Adrenal gland (tissue), 19 donors: ENCODE measurements at places on chromosomes 6 and 20.

GRCh38 chr6:16064671-16065072 is 64.2 kb upstream of the MYLIP start:
- no peak for DNase-seq

DNA sequence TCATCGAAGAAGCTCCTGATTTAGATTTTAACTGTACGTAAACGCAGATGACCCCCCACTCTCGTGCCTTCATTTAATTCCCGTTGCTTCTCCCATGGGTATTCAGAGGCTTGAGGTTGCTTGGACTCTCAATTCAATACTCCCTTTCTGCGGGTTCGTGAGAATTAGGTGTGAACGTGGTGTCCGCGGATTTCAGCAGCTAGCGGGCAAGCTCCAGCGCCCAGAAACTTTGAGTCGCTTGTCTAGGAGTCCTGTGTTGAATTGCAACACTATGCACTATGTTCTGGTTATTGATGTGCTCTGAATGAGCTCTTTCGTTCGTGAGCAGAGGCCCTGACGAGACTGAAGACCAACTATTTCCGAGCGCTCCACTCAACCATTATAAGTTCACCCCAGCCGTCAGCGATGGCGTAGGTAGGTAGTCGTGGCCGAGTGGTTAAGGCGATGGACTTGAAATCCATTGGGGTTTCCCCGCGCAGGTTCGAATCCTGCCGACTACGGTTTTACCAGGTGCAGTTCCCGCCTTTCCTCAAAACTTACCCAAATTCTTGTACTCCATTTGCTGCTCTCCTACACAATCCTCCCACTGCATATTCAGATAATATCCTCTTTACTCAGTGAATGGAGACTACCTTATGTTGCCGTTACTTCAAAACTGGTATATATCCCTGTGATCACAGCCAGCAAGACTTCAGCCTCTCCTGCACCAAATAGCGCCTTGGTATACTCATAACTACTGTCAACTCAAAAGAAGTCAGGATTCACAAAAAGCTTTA is 72.6 kb upstream of the ZNF184 start:
- DNase-seq, result no peak

DNA sequence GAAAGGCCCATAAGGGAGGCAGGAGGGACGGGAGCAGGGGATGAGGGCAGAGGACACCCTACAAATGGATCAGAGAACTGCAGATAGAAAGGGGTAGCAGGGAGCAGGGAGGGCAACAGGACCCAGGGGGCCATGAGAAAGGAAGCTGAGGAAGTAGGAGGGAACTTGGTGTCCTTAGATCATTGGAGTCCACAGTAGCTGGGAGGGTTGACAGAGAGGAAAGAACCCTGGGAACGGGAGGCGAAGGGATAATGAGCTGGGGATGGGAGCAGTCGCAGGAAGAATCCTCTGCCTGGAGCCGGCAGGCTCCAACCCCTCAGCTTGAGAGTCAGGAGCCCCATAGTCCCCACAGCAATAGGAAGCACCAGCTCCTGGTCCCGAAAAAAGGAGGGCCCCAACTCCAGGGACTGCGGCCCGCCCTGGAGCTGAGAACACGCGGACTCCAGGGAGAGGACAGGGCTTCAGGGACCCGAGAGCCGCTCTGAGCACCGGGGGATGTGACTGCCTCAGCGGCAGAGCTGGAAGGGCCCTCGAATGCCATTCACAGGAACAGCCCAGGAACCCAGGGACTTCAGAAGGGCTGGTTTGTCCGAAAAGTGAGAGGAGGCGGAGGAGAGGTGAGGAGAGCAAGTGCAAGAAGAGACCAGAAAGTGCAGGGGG is 32.7 kb downstream of the HLA-A start:
- DNase-seq, result no peak

- DNase-seq, result no peak
Measured at GRCh38 chr20:10719740-10720385, 46.1 kb upstream of the JAG1 start.

DNA sequence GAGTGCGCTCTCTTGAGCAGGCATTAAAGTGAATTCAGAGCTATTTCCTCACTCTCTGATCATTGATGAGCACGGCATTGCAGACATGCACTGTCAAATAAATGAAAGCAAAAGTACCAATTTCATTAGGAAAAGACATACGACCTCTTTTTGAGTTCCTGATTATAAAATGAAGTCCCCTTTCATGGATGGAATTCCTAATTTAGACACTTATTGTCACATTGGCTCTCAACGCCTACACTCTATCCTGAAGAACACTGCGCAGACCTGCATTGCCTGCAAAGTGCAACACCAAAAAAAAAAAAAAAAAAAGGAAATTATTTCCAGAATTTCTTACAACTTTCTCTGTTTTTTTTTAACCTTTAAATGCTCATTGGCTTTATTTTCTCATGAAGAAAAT is 1.6 kb downstream of the ADGRB3 start:
- no peak for DNase-seq

GRCh38 chr6:166515072-166515810 is 71.2 kb downstream of the RAMACL start:
- DNase-seq, result no peak

- no peak for DNase-seq
Measured at GRCh38 chr6:41360314-41360685, 24.9 kb downstream of the NCR2 start.

GRCh38 chr6:439641-440167 is 48.2 kb downstream of the IRF4 start:
- DNase-seq, result no peak

DNA sequence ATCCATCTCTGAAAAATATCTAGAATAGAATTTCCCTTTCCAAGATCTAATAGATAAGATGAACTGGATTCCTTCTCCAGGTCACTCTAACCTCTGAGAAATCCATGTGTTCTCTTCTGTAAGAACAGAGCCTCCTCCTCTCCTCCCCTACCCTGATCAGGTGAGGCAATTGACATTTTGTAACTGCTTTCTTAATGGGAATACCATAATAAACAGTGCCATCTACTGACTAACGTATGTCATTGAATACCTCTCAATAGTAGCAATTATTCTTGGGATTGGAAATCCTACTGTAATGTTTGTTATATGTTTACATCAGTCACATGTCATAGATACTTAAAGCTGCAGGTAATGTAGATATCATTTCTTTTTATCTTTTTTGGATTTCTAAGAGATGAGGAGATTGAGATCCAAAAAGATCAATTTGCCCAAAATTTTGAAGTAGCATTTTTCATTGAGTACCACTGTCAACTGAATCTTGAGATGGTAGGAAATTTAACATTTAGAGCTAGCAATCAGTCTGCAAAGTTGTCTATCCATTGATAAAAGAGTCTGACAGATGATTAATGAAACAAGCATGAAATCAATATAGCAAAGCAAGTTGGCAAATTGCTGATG is 365.8 kb upstream of the HSF2 start:
- peak; percentile 8 for DNase-seq

DNA sequence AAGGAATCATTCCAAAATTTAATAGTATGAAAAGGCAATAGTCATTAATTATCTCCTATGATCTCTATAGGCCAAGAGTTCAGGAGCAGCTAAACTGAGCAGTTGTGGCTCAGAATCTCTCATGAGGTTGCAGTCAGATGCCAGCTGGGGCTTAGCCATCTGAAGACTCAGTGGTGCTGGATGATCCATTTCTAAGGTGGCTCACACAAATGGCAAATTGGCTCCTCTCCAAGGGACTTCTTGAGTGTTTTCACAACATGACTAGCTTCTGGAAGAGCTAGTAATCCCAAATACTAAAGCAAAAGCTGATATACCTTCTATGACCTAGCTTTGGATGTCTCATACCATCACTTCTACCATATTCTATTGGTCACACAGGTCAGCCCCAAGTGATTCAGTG is 104.2 kb downstream of the HAO1 start:
- DNase-seq, result no peak

- no peak for DNase-seq
Measured at GRCh38 chr20:57180954-57181353, 85.5 kb downstream of the BMP7 start.

- no peak for DNase-seq
Measured at GRCh38 chr6:70298068-70298467, 4.8 kb downstream of the COL9A1 start.

DNA sequence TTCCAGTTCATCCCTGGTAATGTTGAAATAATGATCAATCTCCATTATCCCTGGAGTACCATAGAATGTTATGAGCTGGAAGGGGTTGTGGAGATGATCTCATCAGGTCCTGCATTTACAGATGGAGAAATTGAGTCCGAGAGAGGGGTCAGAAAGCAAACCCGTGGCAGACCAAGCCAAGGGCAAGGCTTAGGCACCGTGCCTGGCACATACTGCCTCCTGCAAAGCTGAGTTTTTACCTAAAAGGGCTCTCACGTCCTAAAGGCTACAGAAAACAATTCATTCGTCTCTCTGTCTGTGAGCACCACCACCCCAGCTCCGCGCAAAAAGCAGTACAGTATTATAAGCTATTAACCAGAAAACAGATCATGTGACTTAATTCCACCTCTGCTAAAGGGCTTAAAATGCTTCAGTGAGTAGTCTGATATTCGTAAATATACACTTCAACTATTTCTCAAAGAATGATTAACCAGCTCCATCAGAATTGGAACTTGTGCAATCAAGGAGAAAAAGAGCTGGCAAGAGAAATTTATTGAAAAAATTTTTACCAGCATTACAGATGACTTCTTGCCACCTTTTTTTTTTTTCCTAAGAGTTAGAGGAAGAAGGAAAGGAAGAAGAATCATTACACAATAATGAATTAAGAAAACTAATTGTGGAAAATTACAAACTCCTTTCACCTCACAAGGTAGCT is 3.4 kb upstream of the PARD6B start:
- peak; percentile 9 for DNase-seq

GRCh38 chr6:146855889-146856288 is 257.1 kb downstream of the ADGB start:
- no peak for DNase-seq

- no peak for DNase-seq
Measured at GRCh38 chr6:157143171-157143889, 180.0 kb downstream of the TMEM242 start.

- no peak for DNase-seq
Measured at GRCh38 chr6:137002505-137002904, 42.3 kb downstream of the IL20RA start.

GRCh38 chr6:80173411-80173810 is 66.9 kb downstream of the BCKDHB start:
- DNase-seq, result no peak

DNA sequence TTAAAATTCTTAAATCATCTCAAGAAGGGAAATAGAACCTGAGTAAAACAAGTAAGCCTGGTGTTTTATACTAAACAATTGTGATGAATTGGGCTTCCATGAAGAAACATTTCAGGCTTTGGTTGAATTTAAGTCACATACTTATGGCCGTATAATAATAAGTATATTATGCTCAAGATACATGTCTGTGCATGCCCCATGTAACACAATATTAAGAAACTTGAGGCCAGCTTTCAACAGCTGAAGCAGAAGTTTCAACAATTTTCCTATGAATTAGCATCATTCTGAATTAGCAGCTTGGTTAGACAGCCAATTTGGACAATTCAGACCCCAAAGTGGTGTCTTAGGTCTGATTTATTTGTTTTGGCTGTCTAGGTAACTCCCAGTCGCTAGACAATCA is 243.7 kb downstream of the MYLK4 start:
- DNase-seq, result no peak

DNA sequence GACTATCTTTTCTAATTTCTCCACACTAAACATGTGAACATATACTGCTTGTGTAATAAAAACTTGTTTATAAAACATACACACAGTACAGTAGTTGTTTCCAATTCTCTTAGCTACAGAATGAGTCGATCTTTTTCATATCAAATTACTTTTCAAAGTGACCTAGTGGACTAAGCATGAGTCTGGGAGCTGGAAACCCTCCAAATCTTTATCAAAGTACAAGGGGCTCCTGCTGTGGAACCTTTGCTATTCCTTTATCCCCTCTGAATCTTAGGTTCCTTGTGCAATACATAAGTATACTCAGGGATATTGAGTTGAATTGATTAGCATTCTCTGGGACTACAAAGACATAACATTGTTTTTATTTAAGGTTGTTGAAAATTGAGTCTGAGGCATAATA is 48.7 kb upstream of the TAB2 start:
- no peak for DNase-seq

- no peak for DNase-seq
Measured at GRCh38 chr6:170545405-170545804, 7.7 kb downstream of the PSMB1 start.

- no peak for DNase-seq
Measured at GRCh38 chr20:37342231-37343177, 3.4 kb upstream of the SRC start.

- no peak for DNase-seq
Measured at GRCh38 chr6:170132561-170132991, 158.3 kb downstream of the DLL1 start.

DNA sequence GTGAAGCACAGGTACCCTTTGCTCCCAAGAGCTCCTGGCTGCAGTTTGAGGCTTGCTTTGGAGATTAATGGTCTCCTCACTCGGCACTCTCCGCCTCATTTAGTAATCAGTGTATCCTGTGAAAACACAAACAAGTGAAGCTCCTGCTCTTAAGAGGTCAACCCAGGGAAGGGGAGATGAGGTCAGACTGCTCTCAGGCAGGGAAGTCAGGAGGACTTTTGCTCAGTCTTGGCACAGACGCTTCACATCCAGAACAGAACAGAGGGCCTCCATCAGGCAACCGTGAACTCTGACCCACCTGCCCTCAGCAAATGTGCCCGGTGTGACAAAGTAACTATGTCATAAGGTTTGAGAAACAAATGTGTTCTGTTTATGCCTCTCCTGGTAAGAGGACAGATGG is 428.8 kb upstream of the JARID2 start:
- DNase-seq, result no peak

DNA sequence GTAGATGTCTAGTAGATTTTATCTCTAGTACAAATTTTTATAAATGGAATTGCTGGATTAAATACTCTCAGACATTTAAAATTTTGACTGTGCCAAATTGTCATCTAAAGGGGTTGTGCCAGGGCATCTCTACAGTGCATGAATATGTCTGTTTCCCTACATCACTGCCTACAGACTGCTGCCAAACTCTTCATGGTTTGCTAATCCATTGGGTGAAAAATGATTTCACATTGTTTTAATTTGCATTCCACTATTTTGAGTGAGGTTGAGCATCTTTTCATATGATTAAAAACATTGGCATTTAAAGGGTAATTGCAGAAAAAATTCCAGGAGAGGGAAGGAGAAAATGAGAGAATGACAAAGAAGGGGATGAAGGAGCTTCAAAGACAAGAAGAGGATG is 267.7 kb upstream of the RNF24 start:
- DNase-seq, result no peak

GRCh38 chr6:45272626-45273025 is 55.5 kb upstream of the RUNX2 start:
- no peak for DNase-seq
